Cardiac septum (tissue), 1 donor: ENCODE measurements at places on chromosomes 7 and 10. TPM values are rescaled to one million over a fixed set of nuclear protein-coding genes. Genes with fewer than 3 reads are reported as not detected.

GRCh38 chr7:10888861-10889260 lies 84.8 kb upstream of the PHF14 start:
- DNase-seq: no peak

- DNase-seq: no peak
Observed at GRCh38 chr7:109131141-109131540, 561.5 kb downstream of the DNAJB9 start.

Gene GPRIN2
- total RNA-seq: not detected

Gene KLF14
- total RNA-seq: not detected

- no peak for DNase-seq
Observed at GRCh38 chr7:116290740-116291139, 80.4 kb downstream of the TES start.

GRCh38 chr7:86598721-86599120 lies 45.0 kb upstream of the GRM3 start:
- no peak for DNase-seq

- DNase-seq: no peak
Observed at GRCh38 chr10:16809074-16809718, 8.0 kb downstream of the RSU1 start.

Gene PDE6C
- not detected for total RNA-seq

DNA sequence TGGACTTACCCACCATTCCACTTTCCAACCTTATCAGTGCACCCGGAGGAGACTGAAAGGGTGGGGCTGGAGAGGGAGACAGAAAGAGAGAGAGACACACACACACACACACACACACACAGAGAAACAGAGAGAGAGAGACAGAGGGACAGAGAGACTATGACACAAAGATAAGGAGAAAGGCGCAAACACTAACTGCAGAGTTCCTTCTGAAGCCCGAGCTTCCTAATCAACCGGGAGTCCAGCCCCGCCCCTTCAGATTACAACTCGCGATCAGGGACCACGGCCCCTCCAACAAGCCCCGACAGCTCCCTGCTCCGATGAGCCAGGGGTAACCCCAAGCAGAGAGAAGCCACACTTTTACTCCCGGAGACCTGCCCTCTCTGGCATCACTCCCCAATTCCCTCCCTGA lies 499 bp downstream of the GAL3ST4 start:
- no peak for DNase-seq

GRCh38 chr7:75650062-75650461 lies 88.7 kb downstream of the HIP1 start:
- DNase-seq: no peak

Gene GPER1
- total RNA-seq: 2.9 TPM
